Fibroblast of skin of scalp (primary cell): ENCODE measurements at places on chromosomes 16 and 17.

- DNase-seq, result peak; percentile 11
These were observed 12.1 kb upstream of the NDUFAB1 start for GRCh38 chr16:23608194-23608593.

- no peak for DNase-seq
These were observed 9.9 kb downstream of the PSME3IP1 start for GRCh38 chr16:57175896-57176295.

- DNase-seq, result no peak
These were observed 10.4 kb downstream of the LLGL1 start for GRCh38 chr17:18235743-18236256.

- DNase-seq, result no peak
These were observed 37.7 kb upstream of the MYH10 start for GRCh38 chr17:8668176-8668740.

DNA sequence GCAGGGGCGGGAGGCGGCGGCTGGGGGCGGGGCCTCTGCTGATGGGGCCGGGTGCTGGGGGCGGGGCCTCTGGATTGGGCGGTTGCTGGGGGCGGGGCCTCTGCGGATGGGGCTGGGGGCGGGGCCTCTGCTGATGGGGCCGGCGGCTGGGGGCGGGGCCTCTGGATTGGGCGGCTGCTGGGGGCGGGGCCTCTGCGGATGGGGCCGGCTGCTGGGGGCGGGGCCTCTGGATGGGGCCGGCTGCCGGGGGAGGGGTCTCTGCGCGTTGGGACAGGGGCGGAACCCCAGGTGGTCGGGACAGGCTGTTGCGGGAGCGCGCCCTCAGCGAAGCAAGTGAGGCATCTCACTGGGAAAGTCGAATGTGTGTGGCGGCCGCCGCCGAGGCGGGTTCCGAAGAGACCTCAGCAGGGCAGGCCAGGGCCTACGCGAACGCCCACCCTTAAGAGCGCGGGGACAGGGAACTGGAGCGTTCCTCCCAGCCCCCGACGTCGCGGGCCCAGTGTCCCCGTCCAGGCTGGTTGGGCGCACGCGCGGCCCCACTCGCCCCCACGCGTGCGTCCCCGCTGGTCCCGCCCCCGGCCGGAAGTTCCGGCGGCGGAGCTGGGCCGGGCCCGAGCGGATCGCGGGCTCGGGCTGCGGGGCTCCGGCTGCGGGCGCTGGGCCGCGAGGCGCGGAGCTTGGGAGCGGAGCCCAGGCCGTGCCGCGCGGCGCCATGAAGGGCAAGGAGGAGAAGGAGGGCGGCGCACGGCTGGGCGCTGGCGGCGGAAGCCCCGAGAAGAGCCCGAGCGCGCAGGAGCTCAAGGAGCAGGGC lies at the start of gene STUB1:
STUB1 (plus strand) TSS at position 597 of the 811 bp plus-strand sequence; CDS start at position 713, 116 bp downstream.
- peak; percentile 89 for DNase-seq

DNA sequence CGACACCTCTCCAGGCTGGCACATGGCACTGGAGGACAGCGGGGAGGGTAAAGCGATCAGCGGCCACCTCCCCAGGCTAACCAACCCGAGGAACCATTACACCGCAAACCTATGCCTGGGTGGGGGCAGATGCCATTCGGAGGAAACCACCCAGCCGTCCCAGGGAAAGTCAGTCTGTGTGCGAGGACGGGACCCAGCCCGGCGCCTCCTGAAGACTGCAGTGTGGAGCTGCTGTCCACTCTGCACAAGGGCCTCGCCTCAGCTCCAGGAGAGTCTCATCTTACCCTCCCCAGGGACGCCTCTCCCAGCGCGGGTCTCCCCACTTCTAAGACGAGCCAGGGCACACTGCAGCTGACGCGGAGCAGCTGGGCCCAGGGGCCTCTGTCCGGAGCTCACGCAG lies 8.0 kb downstream of the SLC38A10 start:
- no peak for DNase-seq

DNA sequence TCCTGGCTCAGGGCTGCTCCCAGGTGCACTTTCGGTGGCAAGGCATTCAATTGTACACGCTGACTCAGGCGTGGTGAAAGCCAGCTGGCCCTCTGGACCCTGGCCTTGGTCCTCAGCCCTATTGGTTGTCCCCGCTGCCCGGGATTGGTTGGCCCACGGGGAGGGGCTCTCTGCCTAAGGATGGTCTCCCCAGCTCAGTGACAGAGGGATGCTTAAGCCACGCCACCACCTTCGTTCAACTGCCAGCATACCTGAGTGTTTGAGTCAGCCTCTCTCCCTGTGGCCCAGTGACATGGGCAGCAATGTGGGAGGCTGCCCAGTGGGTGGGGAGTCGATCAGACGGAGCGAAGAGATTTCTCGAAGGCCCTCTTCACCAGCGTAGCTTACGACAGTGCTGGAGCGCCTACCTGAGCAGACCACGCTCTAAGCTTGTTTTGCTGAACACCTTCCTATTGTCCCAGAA lies 30.3 kb downstream of the IRF8 start:
- no peak for DNase-seq

DNA sequence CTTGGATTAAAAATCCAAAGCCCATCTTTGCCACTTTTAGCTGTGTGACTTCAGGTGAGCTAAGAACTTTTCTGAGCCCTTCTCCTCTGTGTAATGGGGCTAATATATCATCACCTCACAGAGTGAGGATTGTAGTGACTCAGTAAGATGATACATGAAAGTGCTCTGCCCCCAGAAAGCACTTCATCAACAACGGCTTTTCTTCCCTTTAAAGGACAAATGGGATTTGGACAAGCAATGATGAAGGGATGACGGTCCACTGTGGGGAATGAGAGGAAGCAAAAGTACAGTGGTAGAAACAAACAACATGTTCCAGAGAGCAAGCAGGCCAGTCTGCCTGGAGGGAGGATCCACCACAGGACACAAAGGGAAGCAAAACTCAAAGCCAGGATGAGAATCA lies 14.3 kb upstream of the TMED6 start:
- no peak for DNase-seq

DNA sequence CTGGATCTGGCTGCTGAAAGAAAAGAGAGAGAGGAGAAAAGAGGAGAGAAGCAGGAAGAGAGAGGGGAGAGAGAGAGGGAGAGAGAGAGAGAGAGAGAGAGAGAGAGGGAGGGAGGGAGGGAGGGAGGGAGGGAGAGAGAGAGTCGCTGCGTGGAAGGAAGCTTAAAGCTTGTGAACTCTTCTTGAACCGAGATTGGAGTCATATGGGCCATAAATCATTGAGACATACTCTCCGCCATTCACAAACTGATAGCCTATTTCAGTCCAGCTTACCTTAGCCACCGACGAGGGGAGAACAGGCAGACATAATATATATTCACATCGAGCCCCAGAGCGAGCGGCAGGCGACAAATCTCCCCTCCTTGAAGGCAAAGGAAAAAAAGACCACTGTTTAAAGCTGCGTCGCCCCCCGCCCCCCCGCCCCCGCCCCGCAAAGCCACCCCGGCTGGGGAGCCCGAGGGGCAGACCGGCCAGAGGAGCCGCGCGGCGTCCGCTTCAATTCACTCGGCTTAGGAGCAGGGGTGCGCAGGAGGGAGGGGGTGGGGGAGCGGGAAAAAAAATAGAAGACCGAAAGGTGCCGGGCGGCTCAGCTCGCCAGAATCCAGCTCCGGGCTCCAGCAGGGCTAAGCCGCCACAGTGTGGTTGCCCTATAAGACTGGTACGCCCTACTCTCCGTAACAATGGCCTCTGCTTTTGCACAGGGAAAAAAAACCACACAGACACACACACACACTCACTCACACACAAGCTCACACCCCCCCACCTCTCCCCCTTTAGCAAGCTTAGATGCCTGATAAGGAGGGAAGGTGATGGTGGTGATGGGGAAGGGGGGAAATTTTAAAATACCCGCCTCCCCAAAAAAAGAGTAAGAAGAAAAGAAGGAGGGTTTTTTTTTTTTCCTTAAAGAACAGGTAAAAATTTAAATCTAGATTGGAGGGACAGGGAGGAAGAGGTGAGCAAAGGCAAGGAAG lies 10.6 kb upstream of the HOXB2 start:
- DNase-seq, result peak; percentile 91

DNA sequence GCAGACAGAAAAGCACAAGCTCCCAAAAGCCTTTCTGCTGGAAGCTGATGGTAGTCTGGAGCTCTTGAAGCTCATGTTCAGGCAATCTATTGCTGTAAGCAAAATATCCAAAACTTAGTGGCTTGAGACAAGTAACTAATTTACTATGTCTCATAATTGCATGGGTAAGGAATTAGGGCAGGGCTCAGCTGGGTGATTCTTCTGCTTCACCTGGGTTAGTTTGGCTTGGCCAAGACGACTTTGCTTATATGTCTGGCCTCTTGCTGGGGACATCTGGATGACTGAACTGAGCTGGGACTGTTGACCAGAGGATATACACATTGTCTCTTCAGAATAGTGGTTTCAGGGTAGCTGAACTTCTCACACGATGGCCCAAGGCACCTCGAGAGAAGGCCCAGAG lies 96.8 kb upstream of the WSCD1 start:
- DNase-seq, result no peak

GRCh38 chr16:70429888-70430666 lies 8.8 kb downstream of the ST3GAL2 start:
- DNase-seq, result no peak

DNA sequence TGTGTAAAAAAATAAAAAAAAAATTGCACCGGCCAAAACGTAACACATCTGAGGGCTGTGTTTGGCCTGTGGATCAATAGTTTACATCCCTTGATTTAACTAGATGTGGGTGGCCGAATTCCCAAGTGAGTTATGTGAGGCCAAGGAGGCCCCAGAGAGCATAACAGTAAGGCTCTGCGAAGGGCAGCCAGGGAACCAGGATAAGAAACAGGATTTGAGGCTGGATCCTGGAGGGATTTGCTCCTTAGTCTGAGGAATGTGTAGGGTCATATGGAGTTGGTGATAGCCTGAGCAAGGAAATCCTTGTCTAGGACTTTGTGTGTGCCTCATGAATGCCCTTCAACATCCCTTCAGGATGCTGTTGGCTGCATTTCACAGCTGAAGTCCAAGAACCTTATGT lies 2.0 kb downstream of the PHKG2 start:
- DNase-seq, result no peak

- peak; percentile 91 for DNase-seq
These were observed at the start of gene TBX2 for GRCh38 chr17:61399131-61400065. Gene TBX2 (plus strand): TSS chr17:61399843. CDS start chr17:61400177, 334 bp downstream.

- no peak for DNase-seq
These were observed 14.3 kb downstream of the GLYR1 start for GRCh38 chr16:4832698-4833343.

GRCh38 chr16:55725055-55725777 lies 69.4 kb downstream of the SLC6A2 start:
- no peak for DNase-seq

GRCh38 chr16:399340-400019 lies 2.2 kb upstream of the DECR2 start:
- DNase-seq, result no peak

DNA sequence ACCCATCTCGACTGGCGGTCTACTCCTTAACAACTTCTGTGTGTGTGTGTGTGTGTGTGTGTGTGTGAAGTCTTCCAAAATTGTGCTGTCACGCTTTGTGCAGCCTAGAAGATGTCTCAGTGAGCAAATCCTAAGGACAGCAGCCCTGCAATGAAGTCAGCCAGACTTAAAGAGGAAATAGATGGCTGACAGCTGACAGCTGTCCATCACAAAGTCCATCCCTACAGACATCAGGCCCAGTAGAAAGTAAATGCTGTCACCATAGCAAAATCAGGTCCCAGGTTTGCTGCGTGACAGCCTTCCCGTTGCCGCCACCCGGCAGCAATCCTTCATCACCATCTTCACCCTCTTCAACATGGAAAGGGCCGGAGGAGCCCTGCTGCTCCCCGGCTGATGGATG lies 416.0 kb downstream of the SOX9 start:
- no peak for DNase-seq

GRCh38 chr16:520847-521246 lies 6.7 kb upstream of the CAPN15 start:
- no peak for DNase-seq

DNA sequence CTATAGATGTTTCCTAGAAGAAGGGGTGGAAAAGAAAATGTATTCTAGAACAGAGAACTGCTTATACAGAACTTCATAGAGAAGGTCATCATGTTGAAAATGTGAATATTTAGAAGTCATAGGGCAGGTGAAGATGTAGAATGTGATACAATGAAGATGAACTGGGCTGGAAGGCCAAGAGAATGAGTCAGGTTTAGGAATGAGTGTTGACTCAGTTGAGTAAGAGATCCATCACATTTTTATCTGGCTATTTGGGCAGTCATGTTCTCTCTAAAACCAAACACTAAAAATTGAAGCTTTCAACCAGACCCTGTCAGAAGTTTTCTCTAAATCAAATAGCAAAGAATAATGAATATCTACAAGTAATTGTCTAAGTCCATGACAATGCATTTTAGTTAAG lies 660.5 kb downstream of the KCNJ2 start:
- no peak for DNase-seq

GRCh38 chr16:64826374-64826773 lies 295.5 kb downstream of the CDH11 start:
- peak; percentile 84 for DNase-seq

DNA sequence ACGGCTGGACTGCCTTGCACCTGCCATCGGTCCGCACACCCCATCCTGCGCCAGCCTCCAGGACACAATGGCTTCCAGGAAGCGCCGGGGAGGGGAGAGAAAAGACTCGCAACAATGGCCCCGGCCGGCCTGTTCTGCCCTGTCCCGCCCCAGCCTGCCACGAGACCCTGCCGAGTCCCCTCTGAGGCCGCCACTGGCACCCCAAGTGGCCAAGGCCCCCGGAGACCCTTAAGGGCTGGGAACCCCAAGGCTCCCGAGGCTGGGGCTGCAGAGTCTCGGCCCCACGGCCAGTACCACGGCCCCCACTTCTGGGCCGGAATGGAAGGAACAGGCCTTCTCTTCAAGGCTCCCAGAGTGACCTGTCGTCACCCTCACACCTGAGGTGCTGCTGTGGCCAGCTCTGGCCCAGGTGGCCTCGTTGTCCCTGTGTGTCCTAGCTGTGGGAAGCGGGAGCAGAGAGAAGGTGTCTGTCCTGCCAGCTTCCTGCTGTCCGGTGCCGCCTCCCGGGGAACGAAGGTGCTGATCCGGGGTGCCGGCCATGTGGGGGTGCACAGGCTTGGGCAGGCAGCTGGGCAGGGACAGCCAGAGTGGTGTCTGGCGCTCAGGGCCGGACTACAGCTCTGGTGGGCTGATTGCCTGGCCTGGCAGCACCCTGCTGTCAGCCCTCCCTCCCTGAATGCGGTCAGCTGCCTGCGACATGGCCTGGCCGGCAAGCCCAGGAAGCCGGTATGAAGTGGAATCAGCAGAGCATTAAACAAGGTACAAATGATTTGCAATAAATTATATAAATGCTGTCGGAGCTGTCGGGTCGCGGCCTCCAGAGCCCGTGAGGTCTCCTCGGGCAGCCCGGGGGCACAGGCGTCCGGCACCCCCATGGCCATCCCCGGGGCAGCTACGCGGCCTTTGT lies 8.2 kb upstream of the CACNA1H start:
- DNase-seq, result no peak

DNA sequence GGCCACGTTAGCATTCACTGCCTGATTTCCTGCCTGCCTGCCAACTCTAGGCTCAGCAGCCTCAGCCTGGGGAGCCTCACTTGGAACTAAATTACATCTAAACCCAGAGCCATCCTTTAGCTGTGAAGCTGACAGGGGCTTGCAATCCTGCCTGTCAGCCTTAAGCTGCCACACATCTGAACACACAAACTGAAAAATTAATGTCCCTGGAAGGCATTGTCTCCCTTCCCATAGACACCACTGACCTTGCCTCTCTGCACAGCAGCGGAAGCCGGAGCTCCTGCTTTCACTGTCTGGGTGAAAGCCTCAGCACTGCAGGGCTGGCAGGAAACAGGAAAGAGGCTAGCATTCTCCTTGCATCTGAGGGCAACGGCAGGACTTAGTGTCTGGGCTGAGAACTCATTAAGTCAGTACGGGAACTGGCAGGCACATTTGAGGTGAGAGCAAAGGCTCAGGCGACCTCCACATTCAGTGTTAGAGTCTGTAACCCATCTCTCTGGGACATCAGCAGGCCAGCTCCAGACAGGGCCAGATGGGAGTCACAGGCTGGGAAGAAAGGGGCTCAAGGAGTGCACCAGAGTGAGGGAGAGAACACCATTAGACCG lies 452.4 kb upstream of the C16orf82 start:
- DNase-seq, result no peak
